Memory B cell (primary cell): ENCODE measurements at places on chromosomes 1 and 21.

- no peak for DNase-seq
Measured at GRCh38 chr1:74811436-74812179, 78.7 kb downstream of the TYW3 start.

DNA sequence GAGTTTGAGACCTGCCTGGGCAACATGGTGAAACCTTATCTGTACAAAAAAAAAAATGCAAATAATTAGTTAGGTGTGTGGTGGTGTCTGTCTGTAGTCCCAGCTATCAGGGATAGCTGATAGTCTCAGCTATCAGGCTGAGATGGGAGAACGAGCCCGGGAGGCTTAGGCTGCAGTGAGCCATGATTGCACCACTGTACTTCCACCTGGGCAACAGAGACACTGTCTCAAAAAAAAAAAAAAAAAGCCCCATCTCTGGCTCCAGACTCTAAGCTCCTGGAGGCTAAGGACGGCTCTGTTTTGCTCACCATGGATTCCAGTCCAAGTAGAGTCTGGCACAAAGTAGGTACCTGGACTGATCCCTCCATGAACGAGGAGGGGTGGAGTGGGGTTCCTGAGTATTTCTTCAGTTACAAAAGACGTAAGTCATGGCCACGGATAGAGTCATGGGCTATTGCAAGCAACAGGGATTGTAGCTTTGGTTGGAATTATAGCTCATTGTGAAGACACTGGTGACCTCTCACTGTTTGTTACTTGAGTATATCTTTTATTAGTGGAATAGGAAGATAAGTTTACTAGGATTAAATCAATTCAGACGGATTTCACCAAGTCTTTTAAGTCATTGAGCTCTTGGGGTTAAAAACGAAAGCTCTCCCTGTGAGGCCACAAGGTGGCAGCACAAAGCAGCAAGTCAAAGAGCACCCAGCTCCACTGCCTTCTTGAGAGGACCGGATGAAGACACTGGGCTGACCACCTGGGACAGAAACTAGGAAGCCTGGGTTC lies 35.6 kb upstream of the TMEM61 start:
- DNase-seq, result peak; percentile 33

GRCh38 chr1:212254853-212255363 lies 30.3 kb upstream of the PPP2R5A start:
- DNase-seq, result no peak

DNA sequence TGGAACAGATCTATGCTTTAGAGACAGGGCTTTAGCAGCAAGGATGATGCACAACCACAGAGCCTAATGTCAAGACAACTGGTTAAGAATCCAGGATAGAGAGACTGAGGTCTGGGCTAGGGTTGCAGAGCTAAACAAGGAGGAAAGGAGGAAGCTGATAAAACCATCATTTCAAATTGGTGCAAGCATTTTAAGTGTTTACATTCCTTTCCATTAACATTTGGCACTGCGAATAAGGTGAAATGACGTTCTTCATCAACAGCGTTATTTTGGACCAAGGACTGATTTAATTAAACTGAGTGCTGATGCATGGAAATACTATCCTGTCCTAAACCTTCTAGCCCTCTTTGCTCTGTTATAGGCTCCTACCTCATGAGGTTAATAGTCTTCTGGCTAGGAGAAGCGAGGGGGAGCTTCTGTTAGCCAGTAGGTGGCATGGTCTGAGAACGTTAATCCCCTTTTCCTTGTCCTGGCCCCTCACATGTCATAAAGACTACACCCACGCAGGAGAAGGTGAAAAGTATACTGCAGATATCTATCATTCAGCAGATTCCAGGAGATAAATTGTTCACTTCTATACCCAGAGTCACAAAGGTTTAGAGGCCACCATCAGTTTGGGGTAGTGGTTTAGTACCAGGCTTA lies 7.6 kb upstream of the C1orf21 start:
- no peak for DNase-seq

GRCh38 chr1:11109047-11109760 lies 9.5 kb upstream of the EXOSC10 start:
- no peak for DNase-seq

DNA sequence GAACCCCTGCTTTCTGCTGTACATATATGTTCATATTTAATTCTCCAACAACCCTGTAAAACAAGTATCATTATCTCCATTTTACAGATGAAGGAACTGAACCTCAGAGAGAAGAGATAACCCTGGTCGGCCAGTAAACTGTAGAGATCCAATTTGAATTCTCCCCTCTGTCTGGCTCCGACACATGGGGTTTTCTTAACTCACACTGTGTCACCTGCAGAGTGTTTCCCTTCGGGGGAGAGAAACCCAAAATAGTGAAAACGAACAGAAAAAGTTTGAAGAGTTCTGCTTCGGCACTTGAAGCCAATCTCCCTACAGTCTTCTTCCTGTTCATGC lies 17.4 kb upstream of the BCAR3 start:
- DNase-seq, result no peak

DNA sequence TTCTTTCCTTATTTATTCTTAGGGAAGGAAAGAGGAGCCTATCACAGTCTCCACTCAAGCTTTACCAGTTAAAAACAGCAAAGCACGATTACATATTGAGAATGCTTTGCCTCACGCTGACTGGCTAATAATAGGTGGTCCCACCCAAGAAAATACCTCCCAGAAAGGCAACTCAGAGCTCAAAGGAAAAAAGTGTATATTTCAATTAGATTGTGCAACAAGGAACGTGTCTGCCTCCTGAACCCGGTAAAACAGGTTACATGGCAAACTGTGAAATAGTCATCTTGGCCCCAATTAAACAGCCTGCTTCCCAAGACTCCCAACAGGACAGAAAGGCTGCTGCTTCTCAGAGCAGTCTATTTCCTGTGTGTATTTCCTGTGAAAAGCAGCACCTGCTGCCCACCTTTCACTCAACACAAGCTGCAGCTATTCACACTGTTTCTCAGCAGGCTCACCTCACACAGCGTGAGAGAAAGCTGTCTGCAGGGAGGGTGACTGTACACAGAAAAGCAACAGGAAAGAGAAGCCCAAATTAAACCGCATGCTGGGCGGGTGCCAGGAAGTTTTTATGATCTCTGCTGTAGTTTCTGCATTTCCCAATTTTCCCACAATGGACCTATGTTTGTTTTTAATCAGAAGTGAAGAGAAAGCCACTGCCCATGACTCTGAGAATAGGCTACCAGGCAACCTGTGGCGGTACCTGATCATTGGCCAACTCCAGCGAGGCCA lies 44.0 kb downstream of the URB1 start:
- no peak for DNase-seq

DNA sequence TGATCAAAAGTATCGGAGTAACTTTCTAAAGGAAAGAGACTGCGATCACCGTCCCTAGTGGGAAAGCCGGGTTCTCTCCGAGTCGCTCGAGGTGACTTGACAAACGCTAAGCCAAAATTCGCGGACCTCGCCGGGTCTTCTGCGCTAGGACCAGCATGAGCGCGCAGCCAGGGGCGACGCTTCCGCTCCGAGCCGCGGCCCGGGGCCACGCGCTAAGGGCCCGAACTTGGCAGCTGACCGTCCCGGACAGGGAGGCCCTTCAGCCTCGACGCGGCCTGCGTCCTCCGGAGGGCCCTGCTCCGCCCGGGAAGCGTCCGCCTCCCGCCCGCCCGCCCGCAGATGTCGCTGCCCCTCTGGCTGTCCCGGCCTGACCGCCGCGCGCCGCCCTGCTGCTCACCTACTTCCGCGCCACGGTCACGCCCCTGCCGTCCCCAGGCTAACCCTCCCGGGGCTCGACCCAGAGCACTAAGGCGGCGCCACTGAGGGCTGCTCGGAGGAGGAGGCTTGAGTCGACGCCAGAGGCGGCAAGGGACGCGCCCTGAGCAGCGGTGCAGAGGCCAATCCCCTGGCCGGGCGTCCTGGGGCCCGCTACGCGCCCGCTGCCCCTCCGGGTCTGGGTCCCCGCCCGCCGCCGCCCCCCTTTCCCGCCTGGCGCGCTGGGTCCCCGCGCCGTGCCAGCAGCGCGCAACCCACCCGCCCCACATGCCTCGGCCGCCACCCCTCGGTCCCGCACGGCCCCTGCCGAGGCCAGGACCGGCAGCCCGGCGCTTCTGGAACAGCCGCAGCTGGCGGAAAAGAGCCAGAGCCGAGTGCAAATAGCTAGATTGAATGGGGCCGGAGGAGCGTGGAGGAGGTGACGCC lies 896 bp upstream of the DUSP10 start:
- peak; percentile 84 for DNase-seq

GRCh38 chr1:224189561-224189960 lies 6.5 kb downstream of the DEGS1 start:
- DNase-seq, result no peak

GRCh38 chr1:145960468-145961108 lies 2.8 kb upstream of the LIX1L start:
- DNase-seq, result no peak

DNA sequence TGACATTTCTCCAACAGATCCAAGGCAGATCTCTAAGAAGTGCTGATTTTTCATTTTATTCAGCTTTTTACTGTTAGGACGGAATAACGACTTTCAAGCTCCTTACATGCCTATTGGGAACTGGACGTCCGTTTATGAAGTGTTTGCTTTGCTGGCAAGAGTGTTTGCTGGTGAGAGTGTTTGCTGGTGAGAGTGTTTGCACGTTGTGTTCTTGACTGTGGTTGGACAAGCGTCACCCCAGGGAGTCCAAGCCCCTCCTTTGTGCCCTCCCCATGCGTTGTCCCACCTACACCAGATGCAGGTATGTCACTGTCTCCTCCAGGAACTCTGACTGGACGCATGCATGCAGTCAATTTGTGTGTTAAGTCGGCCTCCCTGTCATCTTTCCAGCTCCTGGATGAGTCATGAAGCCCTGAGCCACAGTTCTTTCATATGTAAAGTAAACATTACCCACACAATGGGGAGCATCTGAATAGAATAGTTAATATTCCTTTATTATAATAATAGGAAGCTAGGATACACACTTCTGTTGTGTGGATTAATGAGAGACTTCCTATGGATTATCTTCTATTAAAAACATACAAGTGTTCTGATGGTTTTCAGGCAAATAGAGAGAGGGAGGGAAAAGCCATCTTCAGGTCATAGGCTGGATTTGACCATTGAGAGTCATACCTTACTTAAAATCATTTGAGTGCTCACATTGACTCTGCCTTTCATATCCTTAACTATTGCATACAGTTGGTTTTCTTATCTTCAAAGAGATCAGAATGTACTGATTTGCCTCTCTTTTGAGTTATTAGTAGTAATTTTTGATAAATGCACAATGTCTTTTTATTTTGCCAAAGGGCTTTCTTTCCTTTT lies 119.2 kb downstream of the GALNT2 start:
- no peak for DNase-seq

GRCh38 chr1:12161662-12162458 lies 4.9 kb upstream of the TNFRSF1B start:
- no peak for DNase-seq

GRCh38 chr1:164709541-164710278 lies 150.7 kb downstream of the PBX1 start:
- no peak for DNase-seq

DNA sequence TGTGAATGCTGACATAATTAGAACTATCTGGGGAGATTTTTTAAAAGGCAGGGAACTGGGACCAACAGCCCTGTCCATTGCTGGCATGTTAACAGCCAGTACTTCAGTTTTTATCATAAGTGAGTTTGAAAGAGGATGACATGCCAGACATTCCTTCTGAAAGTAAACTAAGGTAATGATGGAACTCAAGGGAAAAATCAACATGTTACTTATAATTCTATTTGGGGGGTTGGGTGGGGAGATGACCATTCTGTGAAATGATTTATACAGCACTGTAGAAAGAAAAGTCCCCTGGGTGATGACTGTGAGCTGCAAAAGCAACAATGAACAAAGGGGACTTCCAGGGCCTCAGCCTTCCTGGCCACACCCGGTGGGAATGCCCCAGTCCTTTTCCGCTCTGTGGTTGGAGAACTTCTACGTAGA lies 5.4 kb upstream of the LAMC2 start:
- DNase-seq, result no peak

DNA sequence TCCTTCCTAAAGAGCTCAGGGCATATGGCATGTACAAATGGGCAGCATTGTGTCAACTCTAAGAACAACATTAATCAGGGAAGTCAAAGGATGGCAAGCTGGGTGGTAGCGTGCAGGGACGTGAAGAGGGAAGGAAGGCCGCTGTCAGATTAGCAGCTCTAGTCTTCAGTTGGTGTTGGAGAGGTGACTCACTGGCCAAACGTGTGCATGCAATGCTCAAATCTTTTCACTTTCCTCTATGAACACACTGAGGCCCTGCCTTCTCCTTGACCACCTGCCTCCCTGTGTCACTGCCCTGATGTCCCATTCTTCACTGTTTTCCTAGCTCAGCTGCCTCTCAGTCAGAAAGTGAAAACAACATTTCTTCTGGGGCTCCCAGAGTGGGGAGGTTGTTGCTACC lies 5.9 kb upstream of the PIGR start:
- no peak for DNase-seq

DNA sequence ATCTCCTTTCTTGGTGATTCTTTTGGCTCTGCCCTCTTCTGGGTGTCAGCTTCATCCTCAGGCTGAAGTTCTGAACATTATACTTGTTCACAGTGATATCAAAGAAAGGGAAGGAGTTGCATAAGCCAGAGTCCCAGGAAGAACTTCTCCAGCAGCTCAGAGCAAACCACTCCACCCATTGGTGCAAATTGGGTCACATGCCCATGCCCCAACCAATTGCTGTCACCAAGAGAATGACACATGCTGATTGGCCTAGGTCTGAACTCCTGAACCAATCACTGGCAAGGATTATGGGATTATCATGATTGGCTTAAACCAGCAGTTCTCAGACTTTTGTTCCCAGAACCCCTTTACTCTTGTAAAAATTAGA lies 256.5 kb upstream of the TMEM51 start:
- DNase-seq, result no peak

DNA sequence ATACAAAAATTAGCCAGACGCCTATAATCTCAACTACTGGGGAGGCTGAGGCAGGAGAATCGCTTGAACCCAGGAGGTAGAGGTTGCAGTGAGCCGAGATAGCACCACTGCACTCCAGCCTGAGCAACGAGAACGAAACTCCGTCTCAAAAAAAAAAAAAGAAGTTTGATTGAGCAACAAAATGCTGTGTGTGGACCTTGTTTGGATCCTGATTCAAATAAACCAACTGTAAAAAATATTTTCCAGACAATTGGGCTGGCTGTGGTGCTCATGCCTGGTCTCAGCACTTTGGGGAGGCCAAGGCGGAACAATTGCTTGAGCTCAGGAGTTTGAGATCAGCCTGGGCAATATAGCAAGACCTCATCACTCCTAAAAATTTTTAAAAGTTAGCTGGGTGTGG lies 16.8 kb downstream of the PTAFR start:
- DNase-seq, result no peak

DNA sequence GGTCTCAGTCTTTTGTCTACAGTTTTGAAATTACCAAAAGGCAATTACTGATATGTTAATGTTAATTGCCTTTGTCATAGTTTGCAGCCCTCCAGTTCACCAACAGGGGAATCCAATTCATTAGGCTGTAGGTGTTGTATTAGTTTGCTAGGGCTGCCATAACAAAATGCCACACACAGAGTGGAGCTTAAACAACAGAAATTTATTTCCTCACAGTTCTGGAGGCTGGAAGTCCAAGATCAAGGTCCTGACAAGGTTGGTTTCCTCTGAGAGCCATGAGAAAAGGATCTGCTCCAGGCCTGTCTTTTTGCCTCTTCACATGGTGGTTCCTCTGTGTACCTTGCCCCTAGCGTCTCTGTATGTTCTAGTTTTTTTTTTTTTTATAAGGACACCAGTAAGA lies 1.3 kb downstream of the RTCA start:
- DNase-seq, result no peak
